Hepatic stellate cell (primary cell): ENCODE measurements at places on chromosomes 1 and 21.

DNA sequence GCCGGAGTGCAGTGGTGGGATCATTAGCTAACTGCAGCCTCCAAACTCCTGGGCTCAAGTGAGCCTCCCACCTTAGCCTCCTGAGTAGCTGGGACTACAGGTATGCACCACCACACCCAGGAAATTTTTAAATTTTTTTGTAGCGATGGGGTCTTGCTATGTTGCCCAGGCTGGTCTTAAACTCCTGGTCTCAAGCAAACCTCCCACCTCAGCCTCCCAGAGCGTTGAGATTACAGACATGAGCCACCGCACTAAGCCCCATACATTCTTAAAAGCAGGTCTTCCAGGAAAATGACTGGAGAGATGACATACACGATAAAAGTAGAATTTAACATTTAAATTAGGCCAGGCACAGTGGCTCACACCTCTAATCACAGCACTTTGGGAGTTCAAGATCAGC lies 13.4 kb downstream of the MTFR1L start:
- DNase-seq = no peak

GRCh38 chr1:56147459-56147858 lies 431.9 kb downstream of the PLPP3 start:
- DNase-seq = no peak

DNA sequence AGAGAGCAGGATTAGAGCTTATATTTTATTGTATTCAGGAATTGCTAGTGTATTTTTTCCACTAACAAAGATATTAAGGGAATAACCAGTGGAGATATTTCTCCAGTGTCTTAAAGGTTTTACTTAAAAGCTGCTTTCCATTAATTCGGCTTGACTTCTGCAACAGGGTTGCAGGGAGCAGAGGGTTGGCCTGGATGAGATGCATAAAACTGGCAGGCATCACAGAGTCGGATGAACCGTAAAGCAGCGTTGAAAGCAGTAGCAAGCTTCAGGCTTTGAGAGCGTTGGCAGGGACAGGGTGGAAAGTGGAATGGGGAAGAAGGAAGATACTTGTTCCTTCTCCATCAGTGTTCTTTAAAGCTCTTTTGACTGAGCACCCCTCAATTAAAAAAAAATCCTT lies 237.2 kb downstream of the LMO4 start:
- no peak for DNase-seq

GRCh38 chr1:186183219-186183618 lies 191.8 kb downstream of the TPR start:
- DNase-seq = no peak

DNA sequence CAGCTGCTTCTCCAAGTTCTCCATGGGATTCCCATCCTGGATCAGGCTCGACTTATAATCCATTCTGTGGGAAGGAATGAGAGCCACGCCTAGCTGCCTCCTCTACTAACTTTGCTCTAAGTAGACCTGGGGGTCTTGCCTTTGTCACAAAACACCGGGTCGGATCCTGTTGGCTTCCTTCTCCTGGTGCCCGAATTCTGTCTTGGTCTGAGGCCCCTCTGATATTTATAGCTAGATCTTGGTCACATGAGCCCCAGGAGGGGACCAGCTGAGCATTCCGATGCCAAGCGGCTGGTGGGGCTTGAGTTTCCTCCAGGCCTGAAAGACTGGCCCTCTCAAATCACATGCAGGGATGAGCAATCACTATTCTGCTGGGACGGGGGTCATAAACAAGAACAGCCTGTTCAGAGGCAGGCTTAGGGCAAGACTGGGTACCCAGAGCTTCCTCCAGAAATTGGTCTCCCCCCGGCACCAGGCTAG lies at the start of gene TRIM63:
Gene TRIM63 (minus strand): TSS at position 199 of the 480 bp plus-strand sequence. CDS start 136 bp downstream, at position 63.
- DNase-seq = no peak

DNA sequence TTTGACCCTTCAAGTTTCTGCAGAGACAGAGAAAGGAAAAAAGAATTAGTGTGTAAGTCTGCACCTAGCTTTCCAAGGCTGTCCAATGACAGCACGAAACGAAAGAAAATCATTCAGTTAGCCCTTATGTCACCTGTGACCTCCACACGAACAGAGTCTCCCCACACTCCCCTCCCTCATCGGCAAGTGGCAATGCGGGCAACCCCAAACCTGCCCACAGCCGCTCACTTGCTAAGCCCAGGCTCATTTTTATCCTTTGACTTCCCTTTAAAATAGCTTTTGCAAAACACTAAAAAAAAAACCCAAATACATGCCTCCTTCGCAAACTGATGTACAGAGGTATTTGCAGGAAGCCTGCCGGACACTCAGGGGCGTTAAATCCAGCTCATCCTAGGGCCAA lies 10.3 kb downstream of the RCC2 start:
- no peak for DNase-seq

DNA sequence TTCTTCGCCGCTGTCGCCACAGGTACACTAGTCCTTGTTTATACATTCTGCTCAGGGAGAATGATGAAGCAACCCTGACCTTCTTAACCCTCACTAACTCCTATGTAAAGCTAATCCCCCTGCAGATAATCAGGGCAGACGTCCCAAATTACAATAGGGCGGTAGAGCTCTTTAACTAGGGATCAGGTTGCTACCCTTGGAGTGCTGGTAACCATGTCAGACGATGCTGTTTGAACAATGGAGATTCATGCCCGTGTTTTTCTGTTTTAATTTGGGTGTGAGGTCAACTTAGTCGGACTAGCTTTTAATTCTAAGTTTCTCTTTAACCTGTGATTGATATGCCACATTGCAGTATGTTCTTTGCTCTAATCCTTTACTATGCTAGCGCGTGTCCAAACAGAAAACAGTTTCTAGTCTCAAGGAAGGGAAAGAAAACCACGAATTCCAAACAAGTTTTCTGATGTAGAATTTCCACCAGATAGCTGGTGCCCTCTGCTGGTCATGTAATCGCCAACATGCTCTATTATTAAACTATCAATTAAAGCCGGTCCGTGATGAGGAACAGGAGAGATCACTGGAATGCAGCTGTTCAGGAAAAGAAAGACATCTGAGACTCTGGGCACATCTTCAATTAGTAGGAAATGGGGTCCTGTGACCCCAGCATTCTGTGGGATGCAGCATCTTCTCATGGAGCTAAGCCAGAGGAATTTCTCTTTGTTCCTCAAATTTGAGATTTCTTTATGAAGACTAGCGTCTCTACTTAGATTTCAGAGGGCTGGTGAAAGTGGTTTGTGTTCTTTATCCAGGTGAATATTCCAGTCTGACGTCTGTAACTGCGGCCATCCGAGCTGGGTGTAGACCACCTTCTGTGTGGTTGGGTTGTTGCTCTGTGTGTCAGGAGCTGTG lies 18.3 kb upstream of the VAMP3 start:
- DNase-seq = peak; percentile 31

GRCh38 chr1:220768126-220768601 lies 18.5 kb upstream of the MTARC1 start:
- DNase-seq = no peak

GRCh38 chr21:39952265-39952664 lies 85.0 kb downstream of the PCP4 start:
- DNase-seq = no peak

- no peak for DNase-seq
Observed at GRCh38 chr1:84202126-84202525, 58.1 kb downstream of the PRKACB start.

DNA sequence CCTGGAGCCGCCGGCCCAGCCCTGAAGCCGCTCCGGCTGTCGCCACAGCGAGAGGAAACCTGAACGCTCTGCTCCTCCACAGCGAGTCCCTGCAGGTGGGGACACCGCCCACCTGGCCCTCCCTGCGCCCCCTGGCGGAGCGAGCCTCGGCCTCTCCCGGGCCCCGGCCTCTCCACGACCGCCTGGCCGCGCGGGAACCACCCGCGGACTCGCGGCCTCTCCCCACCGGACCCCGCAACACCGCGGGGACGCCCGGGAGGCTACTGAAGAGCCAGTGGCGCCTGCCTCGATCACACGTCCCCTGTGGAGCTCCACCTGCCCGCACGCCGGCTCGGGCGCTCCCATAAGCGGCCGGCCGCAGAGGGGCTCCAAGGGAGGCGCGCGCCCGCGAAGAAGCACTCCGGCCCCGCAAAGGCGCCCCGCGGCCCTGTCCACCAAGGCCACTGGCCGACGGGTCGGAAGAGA lies 109.6 kb downstream of the KCNN3 start:
- DNase-seq = peak; percentile 27

DNA sequence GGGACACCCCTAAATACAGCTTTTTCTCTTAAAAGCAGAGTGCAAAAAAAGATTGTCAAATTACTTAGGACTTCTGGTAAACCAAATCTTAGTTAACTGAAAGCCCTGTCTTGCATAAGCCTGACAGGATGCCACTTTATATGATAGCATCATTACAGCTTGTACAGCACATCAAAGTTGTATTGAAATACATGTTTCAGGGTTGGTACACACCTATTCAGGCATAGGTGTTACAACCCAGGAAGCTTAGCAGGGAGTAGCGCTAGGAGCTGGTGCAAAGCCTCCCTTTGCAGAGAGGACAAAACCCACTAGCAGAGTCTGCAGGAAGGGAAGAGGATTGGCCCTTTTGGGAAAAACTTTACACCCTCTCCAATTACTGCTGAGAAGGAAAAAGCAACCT lies 258.9 kb upstream of the SGIP1 start:
- DNase-seq = no peak

DNA sequence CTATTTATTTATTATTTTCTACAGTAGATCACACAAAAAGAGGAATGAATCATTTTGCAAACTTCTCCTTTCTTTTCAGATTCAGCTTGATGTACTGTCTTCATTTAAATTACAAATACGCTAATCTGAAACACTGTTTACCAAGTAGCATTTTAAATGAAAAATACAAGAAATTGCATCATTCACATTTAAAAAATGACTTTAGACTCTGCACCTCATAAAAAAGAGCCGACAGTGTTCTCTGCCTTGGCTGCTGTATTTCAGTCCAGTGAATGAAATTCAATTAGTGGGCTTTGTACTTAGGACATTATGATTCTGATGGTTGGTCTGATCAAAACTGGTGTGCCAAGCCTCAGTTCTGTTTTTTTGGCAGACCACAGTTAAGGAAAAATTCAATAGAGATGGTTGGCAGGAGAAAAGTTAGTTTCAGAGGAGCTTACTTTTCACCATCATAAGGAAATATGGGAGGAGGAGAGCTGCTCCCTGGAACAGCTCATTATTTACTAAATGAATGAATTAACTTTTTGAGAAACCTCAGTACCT lies 222.4 kb upstream of the ESRRG start:
- no peak for DNase-seq

- DNase-seq = no peak
Observed at GRCh38 chr1:6447818-6448748, 17.9 kb downstream of the TNFRSF25 start.
